ENCODE measurements at places on chromosomes 2 and 18.
A peak's percentile ranks its signal among the peaks of the same experiment; 100 is the strongest.

DNA sequence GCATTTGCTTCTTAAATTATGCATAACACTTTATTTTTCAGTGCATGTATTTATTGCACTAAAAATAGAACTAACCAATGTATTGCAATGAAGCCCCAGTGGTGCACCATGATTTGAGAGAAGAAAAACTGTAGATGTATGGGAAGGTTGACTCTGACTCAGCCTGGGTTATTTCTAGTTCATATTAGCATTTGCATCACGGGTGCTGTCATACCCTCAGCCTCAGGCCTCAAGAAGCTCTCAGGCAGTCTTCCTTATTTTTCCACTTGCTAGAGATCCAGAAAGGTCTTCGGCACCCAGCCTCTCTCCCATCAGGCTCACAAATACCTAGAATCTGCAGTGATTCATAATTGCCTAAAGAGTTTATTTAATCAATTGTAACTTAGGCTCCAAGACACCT lies 148.0 kb downstream of the DNER start:
- peak; percentile 15 for DNase-seq

DNA sequence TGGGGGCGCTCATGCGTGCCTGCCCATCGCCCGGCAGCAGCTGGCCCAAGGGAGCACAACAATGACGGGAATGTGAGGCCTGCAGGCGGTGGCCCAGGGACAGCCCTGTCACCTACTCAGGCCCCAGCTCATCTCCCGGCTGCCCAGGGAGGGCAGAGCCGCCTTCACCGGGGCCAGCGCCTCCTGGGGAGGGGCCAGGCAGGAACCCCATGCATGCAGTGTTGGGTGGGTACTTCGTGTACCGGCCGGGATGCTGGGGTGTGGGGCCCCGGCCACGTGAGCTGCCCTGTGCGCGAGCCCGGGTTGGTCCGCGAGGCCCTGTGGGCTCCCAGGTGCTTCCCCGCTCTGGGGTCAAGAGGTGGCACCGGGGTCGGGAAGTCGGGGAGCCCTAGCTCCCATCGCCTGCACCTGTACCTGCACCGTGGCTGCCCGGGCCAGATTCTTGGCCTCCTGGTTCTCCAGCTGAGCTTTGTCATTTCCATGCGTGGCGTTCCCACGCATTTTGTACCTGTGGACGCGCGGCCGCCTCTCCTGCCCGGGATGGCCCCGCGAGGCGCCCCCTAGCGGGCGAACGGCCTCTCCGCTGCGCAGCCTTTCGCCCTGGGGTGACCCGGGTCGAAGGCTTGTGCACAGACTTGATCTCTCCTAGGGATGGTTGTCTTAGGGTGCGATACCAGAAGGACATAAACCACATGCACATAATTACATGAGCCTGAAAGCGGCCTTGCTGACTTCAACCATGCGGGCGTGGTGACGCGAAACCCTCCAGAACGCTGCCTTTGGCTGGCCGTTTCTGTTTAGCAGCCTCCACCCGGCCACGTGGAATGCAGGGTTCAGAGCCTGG lies 950 bp downstream of the KLHL30 start:
- no peak for DNase-seq

DNA sequence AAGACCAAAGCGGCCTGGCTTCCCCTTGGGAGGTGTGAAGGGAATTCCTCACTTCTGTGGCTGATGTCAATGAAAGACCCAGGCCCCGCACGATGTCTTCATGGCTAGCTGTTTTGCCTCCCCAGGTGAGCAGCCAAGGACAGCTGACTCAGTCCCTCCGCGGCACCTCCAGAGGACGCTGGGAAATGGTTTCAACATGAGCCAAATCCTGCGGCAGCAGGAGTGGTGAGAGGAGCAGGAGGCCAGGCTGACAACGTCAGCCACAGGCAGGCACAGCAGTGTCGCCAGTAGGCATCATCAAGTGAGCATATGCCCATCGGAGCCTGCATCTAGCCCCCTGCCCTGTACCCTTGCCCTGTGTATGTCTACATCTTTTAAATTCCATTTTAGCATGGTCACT lies 156.4 kb upstream of the RAB6C start:
- no peak for DNase-seq

- no peak for DNase-seq
Measured at GRCh38 chr2:209938906-209939305, 63.5 kb upstream of the RPE start.

DNA sequence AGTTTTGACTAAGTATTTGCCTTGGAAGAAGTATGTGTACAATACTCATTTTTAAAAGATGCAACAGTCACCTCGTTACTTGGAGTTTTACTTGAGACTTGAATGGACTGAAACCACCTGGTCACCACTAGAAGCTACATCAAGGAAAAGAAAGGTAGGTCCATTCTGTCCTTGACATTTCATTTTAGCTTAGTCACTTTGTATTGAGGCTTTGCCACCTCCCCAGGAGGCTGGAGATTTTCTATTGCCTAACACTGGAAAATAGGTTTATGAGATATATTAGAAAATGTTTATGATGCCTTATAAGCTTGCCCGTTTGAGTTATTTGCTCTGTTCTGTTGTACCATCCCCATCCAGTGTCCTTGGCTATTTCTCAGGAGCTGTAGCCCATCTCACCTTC lies 107.9 kb upstream of the ETAA1 start:
- no peak for DNase-seq

DNA sequence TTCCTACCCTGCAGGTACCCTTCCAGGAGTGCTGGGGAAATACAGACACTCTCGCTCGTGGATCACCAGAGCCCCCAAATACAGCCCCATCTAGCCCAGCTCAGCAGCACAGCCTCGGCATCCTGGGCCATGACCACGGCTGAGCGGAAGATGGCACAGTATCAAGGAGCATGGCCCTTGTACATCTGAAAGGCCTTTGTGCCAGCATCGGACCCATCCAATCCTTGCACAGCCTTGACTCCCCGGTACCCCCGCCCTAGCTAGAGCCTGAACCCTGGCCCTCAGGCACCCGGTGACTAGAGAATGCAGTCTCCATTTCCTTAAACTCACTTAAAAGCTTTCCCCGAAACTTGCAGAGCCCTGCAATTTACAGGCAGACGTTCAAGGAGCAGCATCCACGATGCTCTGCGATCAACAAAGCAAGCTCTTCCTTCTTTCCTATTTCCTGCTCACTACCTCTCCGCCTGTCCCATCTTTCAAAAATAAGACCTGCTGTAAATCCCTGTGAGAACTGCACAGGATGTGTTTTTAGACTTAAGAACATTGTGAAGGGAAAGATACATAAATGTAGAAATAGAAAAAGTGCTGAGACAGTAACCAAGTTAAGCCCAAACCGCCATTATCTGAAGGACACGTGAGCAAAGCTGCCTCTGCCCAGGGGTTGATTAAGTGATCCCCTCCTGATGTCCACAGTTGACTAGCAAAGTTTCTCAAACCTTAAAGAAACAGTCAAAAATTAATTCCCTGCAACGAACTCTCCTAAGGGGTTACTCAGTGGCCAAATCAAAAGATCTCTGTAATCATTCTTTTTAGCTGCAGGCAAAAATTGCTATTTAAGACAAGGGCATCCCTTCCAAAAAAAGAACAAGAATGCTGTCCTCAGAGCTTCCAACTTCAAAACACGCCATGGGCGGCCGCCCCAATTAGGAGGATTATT lies 48.5 kb downstream of the ZNF516 start:
- no peak for DNase-seq

DNA sequence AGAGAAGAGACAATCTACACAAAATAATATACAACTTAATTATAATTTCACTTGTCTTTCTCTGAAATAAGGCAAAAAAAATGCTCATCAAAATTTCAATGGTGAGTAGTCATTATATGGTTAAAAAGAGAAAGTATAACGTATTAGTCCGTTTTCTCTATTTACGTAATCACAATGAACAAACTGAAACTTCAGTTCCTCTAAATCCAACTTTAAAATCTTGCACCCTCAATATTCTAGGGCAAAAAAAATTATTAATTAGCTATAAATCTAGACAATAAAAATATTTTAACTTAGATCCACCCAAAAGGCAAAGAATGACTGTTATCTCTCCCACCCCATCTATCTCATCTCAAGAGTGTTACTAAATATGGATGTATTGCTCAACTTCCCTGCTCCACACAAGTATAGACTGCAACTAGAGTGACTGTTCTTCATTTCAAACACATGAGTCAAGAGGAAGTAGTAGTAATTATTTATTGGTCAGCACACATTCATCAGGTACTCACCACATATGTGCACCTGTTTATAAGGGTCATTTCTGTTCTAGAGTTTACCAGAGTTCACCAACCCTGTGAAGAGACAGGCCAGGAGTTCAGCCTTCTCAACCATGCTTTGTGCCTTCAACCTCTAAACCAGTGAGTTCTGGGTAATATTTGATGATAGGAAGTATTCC lies 36.4 kb downstream of the STK39 start:
- no peak for DNase-seq

- no peak for DNase-seq
Measured at GRCh38 chr18:79490626-79491041, 94.9 kb downstream of the NFATC1 start.

GRCh38 chr2:195408196-195408595 lies 248.8 kb upstream of the SLC39A10 start:
- no peak for DNase-seq

DNA sequence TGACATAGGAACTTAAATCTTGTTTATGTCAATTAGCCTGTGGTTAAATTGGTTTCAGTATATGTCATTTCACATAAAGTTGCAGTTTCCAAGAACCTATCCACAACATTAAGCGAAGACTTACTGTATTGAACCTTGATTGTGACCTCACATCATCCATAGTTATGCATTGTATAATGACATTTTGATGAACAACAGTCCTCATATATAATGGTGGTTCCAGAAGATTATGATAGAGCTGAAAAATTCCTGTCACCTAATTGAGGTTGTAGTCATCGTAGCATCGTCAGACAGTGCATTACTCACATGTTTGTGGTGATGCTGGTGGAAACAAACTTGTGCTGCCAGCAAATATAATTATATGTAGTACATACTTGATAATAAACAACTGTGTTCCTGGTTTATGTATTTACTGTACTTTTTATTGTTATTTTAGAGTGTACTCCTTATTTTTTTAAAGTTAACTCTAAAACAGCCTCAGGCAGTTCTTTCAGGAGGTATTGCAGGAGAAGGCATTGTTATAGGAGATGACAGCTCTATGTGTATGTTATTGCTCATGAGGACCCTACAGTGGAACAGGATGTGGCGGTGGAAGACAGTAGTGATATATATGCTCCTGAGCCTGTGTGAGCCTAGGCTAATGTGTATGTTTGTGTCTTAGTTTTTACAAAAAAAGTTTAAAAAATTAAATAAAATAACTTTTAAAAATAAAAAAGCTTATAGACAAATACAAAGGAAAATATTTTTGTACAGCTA lies 56.6 kb downstream of the UBE2E3 start:
- no peak for DNase-seq

DNA sequence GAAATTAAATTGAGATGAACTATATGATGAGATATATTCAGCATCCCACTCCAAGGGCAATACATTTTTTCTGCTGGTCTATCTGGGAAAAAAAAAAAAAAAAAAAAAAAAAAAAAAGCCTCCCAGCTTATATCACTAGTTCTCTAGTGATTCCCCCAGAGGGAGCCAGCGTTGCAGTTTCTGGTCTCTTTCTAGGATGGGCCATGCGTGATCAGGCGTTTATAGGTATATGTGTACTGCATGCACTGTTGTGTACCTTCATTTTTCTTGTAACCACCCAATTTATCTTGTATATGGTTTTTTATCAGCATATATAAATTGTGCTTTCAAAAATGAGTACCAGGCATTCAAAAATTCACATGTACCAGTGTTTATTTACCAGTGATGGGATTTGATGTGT lies 35.1 kb downstream of the DCDC2C start:
- no peak for DNase-seq

DNA sequence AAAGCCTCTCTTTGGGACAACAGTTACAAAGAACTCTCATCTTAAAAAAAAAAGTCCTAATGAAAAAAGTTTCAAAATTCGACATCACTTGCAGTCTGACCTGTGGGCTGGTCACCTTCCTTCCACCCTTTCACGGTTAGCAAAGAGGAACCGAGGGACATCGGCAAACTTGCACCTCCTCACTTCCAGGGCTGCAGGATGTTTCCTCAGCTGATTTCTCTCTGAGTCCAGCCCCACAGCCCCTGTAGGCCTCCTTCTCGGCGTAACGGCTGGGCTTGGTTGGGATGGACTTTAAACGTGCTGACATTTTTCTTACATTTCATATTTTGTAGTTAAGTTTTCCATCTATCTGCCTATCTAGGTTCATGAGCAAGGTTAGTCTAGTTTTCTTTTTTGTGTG lies 5.7 kb upstream of the CAB39 start:
- no peak for DNase-seq
